ENCODE measurements at places on chromosomes 1 and 21.

- no peak for DNase-seq
Observed at GRCh38 chr1:53947172-53947907, 1.2 kb downstream of the LRRC42 start.

DNA sequence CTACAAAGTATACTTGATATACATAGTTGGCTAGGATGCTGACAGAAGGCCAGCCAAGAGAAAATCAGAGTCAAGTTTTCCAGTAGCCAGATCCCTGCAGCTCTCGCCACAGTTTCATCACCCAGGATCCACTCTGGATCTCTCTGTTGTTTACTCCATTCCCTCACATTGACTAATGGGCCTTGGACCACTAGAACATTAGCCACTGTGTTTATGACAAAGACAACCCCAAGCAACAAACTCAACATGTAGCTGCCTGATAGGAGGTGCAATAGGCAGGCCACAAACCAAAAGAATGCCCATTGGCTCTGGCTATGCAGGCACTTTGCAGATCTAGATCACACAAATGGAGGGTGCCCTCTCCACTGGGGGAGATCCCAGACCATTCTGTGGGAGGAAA, 44.2 kb downstream of the ARHGEF11 start:
- no peak for DNase-seq

DNA sequence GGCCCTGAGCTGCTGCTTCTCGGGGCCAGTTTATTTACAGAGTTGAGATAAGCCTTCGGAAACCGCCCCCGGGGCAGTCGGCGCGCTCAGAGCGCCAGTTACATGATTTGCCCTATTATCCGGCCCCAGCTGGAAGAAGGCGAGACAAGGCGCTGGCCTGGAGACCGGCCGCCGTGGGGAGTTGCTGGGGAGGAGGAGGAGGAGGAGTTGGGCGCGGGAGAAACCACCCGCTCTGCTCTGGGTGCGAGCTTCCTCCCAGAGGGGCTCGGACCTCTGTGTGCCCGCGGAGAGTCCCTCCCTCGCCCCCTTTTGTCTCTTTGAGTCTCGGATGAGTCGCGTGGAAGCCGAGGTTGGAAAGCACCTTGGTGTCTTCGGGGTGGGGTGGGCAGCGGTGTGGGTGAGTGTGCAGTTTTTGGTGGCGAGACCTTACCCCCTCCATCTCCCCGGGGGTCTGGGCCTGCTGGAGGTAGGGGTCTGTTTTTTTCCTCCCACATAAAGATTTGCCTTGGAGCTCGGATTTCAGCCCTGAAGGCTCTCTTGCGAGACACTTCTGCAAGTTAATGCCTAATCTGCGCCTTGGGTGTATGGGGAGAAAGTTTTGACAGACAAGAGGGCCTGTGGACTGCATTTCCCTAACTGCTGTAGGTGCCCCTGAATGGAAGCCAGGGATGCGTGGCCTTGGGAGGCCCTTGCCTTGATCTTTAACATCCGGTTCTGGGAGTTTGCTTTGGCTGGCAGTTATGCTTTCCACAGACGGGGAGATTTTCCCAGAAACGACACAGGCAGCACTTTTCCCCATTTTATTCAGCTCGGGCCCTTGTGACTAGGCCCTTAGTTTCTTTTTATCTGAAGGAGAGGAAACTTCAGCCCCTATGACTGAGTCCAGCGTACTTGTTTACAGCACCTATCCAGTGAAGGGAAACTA, 80.0 kb downstream of the NDUFS5 start:
- peak; percentile 56 for DNase-seq

DNA sequence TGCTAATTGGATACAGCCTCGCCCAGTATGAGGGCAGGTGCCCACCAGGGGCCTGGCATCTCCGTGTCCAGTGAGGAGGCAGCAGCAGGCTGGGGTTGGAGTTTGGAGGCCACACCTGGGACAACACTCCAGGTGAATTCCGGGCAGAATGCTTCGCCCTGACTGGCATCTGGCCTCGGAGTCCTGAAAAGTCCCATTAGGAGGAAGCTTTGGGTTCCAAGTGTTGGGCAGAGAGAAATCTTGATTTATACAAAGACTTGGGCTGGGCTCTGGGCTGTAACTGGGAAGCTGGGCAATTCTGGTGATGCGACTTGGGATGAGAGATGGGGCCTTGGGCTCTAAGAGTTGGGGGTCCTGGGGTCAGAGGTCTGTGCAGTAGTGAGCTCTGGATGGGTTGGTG, 48.1 kb upstream of the CSF3R start:
- DNase-seq: no peak

- DNase-seq: no peak
Observed at GRCh38 chr1:76866566-76866965, 714 bp upstream of the ST6GALNAC5 start.

DNA sequence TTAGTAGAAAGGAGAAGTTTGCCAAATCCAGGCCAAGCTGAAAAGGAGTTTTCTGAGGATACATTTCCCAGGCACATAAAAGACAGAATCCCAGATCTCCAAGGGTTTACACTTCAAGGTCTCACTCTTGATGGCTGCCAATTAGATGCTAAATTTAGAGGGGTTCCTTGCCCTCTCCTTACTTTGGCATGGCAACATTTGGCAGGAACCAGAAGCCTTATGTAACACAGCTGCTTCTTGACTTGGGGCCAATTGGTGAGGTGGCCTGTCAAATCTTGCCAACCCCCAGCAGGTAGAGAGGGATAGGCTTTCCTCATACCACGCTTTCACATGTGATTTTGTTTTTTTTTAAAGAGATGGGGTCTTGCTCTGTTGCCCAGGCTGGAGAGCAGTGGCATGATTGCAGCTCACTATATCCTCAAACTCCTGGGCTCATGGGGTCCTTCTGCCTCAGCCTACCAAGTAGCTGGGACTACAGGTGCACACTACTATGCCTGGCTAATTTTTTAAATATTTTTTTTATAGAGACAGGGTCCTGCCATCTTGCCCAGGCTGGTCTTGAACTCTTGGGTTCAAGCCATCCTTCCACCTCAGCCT, 25.2 kb upstream of the NKAIN1 start:
- no peak for DNase-seq

- peak; percentile 4 for DNase-seq
Observed at GRCh38 chr21:44415073-44416025, 40.0 kb upstream of the LRRC3 start.

Data from WERI-Rb-1 (cell line).